ENCODE measurements at places on chromosomes 4 and X.

GRCh38 chr4:23023121-23023520 lies 330.4 kb downstream of the GBA3 start:
- DNase-seq, result no peak

GRCh38 chr4:31467781-31468180 lies 747.6 kb downstream of the PCDH7 start:
- no peak for DNase-seq

DNA sequence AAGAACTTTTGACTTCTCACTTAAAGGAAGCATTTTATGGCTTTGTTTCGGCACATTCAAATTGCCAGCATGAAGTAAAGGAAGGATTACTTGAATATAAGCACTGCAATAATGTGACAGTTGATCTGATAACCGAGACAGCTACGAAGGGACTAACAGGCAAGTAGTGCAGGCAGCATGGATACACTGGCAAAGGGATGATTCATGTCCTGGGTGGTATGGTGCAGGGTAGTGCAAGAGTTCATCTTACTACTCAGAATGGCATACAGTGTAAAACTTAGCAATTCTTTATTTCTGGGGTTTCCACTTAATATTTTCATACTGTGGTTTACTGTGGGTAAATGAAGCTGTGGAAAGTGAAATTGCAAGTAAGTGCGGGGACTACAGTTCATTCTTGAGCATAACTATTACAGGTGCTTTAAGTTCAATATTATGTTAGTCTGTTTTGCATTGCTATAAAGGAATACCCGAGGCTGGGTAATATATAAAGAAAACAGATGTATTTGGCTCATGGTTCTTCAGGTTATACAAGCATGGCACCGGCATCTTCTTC lies 611.8 kb downstream of the SPOCK3 start:
- DNase-seq, result no peak

DNA sequence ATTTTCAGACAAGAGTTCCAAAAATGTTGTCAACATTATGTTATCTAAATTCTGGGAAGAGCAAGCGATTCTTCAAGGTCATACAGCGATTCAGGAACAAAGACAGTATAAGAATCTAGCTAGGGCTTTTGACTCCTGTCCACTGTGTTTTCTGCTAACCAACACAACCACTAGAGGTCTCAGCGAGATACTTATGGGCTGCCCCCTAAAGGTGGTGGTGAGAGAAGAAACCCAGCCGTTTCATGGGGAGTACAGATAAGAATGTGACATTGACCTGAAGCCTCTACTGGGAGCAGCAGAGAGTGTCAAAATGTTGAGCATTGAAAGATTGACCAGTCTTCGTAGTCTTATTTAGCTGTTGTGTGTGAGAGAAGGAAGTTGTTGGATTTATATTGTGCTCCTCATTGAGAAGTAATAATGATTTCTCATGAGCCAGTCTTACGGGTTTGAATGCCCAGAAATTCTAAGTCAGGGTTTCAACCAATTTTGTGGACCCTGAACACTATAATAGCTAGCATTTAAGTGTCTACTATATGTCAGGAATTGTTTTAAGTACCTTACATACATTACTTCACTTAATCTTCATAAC lies 168.3 kb downstream of the SPRY1 start:
- peak; percentile 64 for DNase-seq

GRCh38 chrX:71657267-71657666 lies 10.1 kb upstream of the LOC101059915 start:
- no peak for DNase-seq

DNA sequence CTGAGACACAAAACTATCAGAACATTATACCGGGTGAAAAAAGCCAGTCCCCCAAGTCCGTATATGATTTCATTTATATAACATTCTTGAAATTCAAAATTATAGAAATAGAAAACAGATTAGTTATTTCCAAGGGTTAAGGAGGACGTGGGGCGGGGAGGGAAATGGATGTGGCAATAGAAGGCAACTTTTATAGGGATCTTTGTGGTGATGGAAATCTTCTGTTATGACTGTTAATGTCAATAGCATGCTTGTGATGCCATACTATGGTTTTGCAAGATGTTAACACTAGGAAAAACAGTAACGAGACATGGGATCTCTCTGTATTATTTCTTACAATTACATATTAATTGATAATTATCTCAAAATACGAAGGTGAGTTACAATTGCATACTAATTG lies 96.4 kb downstream of the LNX1 start:
- no peak for DNase-seq

- DNase-seq, result no peak
Measured at GRCh38 chr4:41757521-41758156, 9.1 kb upstream of the PHOX2B start.

DNA sequence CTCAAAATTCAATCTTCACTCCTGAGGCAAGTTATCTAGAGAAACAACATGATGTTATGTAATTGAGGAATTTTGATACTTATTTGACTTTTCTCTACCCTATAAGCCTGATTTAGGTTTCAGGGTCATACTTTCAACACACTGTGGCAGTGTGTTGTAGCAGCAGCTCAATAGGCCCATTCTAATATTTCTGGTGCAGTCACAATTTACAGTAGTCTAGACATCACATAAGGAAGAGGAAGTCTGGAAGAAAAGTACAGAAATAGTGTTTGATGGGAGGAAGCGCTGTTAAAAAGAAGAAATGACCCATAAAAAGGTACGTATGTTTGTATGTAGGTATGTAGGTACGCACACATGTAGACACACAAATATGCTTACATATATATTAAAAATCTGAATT lies 194.3 kb downstream of the ARHGAP24 start:
- no peak for DNase-seq

DNA sequence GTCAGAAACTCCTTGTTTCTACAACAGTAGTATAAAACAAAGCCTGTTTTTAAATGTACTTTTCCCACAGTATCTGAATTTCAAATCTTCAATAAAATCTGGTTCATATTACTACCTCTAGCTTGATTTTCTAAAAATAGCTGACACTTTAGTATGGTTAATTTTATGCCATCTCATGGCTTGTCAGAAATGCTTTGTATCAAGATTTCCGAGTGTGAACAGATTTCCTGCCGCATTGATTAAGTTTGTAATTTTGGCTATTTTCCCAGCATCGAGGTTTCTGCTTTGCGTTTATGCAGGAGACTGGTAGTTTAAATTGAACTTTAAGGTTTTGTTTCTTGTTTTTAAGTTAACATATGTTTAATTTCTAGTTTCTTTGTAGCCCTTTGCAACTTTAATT lies 44.2 kb downstream of the CLCN3 start:
- DNase-seq, result no peak

DNA sequence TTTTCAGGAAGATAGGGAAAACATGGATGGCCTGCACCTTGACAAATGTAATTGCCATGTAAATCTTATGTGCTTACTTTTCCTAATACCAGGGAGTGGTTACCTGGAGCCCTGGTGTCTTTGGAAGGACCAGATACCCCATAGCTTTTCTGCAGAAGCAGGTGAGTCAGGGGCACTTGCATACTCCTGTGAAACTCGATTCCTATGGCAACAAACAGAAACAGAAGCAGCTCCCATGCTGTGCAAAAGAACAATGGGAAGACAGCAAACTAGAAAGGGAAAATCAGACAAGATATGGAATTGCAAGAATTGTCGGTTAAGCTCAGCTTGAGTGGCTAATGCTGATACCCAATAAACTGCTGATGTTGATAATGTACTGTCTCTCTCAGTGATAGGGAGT lies 117.4 kb upstream of the AFF2 start:
- no peak for DNase-seq
